ENCODE measurements at places on chromosomes 11 and 22.

GRCh38 chr11:59271811-59272327 is 59.1 kb upstream of the MPEG1 start:
- DNase-seq: no peak

DNA sequence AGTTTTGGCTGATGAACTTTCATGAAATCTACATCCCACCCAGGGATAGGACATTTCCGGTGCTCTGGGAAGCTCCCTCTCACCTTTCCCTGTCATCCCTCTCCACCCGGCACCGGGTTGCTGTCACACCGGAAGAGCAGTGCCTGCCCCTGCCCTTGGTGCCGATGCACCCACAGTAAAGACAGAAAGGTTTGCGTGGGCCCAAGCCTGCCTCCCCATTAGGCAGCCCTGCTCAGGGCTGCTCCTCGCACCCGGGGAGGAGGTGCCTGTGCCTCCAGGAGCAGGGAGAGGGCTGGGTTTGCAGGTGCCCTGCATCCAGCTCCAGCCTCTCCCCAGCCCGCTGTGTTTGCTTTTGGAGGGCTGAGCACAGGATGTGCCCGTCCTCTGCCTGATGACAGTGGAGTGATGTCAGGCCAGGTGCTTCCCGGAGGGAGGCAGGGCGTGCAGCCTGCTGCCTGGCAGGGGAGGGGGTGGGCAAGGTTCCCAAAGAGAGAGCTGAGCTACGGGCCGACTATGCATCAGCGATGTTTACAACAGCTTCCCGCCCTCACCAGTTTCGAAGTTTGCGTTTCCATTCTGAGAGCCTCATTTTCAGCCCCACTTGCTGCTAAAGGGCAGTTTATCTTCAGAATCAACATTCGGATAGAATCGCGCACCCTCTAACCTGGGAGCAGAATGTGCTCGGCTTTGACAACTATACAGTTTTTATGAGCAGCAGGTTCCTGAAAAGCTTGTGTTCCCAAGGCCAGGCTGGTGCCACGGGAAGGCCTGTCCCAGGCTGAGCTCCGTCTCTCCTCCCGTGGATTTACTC is 83.2 kb upstream of the CLDN5 start:
- peak; percentile 55 for DNase-seq

DNA sequence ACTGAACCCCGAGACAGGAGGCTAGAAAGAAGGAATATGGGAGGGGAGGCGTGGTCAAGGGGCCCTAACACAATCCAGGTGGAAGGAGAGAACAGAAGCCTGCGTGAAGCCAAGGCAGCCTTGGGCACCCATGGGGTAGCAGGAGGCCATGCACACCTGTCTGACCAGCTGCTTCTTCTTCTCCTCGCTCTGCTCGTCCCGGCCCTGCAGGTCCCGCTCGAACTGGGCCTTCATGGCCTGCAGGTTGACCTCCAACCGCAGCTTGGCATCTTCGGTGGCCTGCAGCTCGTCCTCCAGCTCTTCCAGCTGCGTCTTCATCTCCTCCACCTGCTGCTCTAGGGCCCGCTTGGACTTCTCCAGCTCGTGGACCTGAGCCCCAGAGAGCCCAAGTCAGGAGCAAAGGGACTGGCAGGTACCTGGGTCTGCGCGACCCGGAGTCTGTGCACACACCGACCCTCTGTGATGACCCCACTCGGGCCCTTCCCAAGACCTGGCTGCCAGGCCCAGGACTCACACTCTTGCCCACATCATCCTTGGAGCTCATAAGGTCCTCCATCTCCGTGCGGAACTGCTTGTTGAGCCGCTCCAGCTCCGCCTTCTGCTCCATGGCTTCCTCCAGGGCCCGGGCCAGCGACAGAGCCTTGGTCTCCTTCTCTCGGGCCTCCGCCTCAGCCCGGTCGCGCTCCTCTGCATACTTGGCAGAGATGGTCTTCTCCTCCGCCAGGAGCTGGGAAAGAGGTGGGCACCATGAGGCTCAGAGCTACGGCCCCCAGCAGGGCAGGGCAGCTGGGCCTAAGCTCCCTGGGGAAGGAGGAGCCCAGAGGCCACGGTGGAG is 35.9 kb downstream of the APOL1 start:
- no peak for DNase-seq

DNA sequence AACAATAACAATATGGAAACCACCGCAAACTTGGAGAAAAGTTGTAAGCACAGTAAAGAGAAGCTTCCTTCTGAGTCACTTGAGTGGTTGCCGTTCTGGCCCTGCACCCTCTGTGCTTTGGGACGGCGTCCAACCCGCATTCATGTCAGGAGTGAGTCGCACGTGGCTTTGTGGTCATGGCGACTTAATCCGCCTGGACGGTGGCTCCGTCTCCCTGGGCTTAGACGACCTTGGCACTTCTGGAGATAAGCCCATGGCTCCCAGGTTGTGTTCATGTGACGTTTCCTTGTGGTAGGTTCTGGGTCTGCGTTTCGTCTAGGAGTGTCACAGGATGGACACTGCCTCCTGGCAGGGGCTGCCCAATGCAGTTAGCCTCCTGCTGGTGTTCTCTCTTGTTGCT is 40.5 kb downstream of the TPCN2 start:
- DNase-seq: no peak

GRCh38 chr11:108857382-108857781 is 192.5 kb downstream of the DDX10 start:
- DNase-seq: no peak

DNA sequence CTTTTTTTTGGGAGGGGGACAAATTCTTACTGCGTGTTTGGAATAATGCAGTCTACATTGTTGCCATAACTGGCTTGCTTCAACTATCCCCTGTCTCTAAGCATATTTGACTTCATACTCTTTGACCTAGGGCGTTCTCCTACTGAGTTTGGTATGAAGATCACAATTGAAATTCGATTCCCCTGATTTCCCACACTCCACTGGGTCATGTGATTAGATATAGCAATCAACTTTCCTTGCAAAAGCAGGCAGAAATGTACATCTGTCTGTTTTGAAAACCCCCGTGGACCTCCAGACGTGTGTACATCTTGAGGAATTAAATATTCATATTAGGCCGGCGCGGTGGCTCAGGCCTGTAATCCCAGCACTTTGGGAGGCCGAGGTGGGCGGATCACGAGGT is 13.8 kb upstream of the CARD18 start:
- DNase-seq: no peak

DNA sequence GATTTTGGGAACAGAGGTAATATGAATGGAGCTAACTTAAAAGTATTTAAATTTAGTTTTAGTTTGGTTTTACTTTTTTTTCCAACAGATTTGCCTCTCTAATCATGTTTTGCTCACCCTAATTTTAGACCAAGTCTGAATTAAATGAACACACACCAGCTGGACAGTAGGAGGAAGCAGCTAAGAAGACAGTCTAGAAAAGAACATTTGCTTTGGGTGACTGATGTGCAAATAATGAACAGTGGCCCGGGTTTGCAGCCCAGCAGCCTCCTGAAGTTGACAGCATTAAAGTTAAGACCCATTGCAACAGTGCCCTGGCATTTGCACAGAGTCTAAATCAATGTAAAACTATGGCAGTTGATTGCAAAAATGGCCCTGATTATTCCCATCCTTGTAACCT is 66.4 kb upstream of the SORL1 start:
- DNase-seq: no peak

- DNase-seq: no peak
Measured at GRCh38 chr22:36280379-36280778, 27.4 kb downstream of the APOL1 start.

Data from H1 (cell line).